ENCODE measurements at places on chromosomes 5 and 9. TPM values are rescaled to one million over a fixed set of nuclear protein-coding genes. Genes with fewer than 3 reads are reported as not detected.

- peak within 1 kb of the TSS; percentile 75 for H3K27ac ChIP-seq
- peaks cover 33% of the 10 kb centered on the region for H3K4me1 ChIP-seq
- no peaks in the 10 kb centered on the region for H3K36me3 ChIP-seq
- peak; percentile 87 for DNase-seq
- no peaks in the 10 kb centered on the region for H3K27me3 ChIP-seq
These were observed at the start of gene GFPT2 for GRCh38 chr5:180353048-180353979. TSS of gene GFPT2 (minus strand) at chr5:180353336. CDS start at chr5:180353217, 119 bp downstream.

GRCh38 chr5:59648949-59649921, 244.3 kb downstream of the PDE4D start:
- DNase-seq, result no peak
- H3K27ac ChIP-seq, result no peak overlapping the region
- peaks cover 12% of the 10 kb centered on the region for H3K4me1 ChIP-seq
- H3K27me3 ChIP-seq, result no peaks in the 10 kb centered on the region
- H3K4me3 ChIP-seq, result no peak overlapping the region

DNA sequence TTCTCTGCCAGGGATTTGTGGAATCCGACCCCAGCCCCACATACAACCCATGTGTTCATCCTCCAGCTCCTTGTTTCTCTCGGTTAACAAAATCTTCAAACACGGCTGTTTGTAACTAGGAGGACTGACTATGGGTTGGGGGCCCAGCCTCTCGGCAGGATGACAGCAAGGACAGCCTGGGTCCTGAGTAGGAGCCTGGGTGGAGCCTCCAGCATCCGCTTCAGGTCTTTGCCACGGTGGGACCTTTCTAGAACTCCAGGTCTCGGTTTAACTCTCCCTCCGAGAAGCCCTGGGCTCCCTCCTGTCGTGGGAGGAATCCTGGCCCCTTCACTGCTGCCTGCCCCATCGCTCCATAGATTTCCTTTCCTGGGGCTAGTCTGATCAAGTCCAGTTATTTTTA, 248.5 kb downstream of the PBX3 start:
- no peak overlapping the region for H3K27ac ChIP-seq
- H3K4me3 ChIP-seq, result no peak overlapping the region
- DNase-seq, result no peak
- no peaks in the 10 kb centered on the region for H3K36me3 ChIP-seq

Gene PGM5
- total RNA-seq, result 281 TPM

- no peak overlapping the region for H3K27ac ChIP-seq
- no peaks in the 10 kb centered on the region for H3K4me1 ChIP-seq
- no peak overlapping the region for H3K4me3 ChIP-seq
These were observed 35.9 kb upstream of the PTGS1 start for GRCh38 chr9:122334916-122335315.
